IPS DF 6.9 (cell line): ENCODE measurements at places on chromosomes 1 and 21.

DNA sequence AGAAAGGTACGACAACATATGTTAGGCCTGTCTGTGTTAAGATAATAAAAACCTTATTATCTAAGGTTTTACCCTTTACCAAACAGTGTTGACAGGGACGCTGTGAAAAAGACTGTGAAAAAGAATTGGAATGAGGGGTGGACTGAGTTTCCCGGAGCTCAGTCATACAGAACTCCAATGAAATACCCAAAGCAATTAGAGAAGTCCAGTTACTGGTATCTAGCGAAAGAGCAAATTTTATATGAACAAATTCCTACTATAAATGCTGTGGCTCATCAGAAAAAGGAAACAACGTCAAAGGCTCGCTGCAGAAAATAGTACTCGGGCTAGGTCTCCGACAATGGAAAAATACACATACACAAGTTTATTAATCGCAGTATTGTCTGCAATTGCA is 708 bp upstream of the RBBP5 start:
- DNase-seq: no peak

DNA sequence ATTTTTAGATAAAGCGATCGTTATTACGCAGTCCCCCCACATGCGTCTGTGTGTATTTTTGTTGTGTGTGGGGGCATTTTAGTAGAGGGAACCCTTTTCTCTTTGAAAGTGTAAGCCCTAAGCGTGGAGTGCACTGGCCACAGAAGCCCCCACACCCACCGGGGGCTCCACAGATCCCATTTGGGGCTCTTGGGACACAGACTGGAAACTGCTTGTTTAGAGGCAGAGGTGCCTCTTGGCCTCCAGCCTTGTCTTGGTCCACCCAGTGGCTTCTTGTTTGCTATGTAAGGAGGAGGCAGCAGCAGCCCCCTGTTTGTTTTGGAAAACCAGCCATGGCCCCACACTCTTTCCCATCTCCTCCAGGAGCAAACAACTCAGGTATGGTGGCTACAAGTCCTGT is 42.8 kb downstream of the SLC37A1 start:
- no peak for DNase-seq

DNA sequence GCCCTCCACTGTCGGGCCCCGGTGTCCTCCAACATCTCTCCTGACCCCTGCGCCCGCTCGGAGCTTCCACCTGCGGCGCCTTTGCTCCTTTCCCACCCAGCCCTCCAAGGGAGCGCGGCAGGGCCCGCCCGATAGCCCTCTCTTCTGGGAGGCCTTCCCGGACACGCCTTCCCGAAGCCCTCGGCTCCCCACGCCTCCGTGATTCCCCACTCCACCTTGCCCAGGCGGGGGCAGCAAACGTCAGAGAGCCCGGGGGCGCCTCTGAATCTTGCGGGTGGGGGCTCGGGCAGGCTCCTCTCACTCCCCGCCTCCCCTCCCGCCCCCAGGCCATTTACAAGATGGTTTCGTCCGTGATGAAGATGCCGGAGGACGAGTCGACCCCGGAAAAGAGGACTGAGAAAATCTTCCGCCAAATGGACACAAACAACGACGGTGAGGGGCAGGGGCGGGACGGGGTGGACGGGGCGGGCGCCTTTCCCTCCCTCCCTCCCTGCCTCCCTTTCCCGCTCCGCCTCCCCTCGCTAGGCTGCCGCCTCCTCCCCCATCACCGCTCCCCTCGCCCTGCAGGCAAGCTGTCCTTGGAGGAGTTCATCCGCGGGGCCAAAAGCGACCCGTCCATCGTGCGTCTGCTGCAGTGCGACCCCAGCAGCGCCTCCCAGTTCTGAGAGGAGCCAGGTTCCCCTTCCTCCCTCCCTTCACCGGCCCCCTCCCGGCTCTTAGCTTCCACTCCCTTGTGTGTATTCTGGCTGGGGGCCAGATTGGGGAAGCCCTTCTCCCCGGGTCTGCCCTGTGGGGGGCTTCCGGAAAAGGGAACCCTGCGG is 7.1 kb downstream of the HPCA start:
- DNase-seq: no peak

DNA sequence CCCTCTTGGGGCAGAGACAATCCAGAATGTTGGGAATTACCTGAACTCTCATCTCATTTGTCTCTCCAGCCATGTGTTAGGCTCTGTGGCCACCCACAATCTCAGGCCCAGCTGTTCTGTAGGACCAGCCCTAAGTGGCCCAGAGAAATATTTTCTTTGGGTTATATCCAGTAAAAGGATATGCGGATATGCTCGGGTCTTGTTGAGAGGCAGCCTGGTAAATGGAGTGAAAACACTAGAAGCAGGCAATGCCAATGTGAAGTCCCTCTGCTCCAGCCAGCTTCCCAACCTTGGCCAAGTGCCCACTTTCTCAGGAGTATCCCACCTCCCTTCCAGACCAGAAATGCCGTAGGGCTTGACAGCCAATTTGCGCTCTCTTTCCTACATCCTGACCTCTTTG is 192.2 kb downstream of the ST6GALNAC3 start:
- no peak for DNase-seq

- DNase-seq: no peak
Observed at GRCh38 chr1:170032531-170033280, 41.8 kb downstream of the KIFAP3 start.

GRCh38 chr1:68327414-68327813 is 95.1 kb upstream of the WLS start:
- no peak for DNase-seq
